ENCODE measurements at places on chromosomes 2 and 18. TPM values are rescaled to one million over a fixed set of nuclear protein-coding genes. Genes with fewer than 3 reads are reported as not detected.

DNA sequence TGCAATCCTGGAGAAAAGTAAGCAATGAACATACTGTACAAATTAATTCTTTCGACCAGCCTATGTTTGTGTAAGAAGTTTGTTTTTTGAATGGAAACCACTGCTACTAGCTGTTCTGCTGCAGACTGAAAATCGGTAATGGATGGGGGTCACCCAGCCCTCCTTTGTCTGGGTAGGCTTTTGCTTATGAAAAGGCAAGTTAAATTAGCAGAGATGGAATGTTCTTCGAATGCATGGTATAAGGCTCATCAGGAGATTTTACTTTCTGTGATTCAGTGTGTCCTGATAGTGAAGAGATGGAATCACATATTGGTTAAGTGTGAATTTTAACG lies 53.8 kb downstream of the EEF1B2 start:
- H3K36me3 ChIP-seq, result no peaks in the 10 kb centered on the region
- peaks cover 7% of the 10 kb centered on the region for H3K4me1 ChIP-seq
- DNase-seq, result no peak

Gene ACKR3
- total RNA-seq, result 2.7 TPM

DNA sequence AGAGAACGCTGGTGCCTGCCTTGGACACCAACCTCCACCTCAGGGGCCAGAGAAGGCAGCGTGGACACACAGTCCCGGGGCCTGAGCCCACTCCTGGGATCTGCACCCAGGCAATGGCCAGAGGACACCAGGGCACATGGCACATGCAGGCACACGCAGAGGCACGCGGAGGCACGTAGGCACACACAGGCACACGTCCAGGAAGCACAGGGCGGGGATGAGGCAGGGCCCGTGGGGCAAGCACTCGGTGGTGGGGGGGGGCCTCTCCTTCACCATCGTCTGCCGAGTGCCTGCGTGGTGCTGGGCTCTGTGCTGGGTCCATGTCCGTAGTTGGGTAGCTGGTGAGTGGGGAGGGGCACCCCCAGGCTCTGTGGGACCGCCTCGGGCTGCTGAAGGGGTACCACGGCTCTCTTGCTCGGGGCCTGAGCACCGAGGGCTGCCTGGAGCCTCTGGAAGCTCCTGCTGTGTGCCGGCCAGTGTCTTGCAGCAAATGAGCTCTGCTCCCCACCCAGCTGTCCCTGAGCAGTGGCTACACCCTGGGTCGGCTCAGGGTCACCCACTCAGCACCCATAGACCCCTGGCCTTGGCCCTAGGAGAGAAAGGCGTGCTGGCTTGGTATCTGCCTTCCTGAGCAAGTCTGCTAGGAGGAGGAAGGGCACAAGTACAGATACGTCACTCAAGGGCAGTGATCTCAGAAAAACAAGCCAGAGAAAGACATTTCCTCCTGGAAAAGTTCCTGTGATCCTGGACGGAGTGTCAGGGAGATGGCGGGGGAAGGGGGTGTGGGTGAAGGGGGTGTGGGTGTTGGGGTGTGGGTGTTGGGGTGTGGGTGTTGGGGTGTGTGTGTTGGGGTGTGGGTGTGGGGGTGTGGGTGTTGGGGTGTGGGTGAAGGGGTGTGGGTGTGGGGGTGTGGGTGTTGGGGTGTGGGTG lies 26.4 kb downstream of the RTP5 start:
- no peaks in the 10 kb centered on the region for H3K27me3 ChIP-seq
- no peak overlapping the region for H3K4me3 ChIP-seq
- H3K27ac ChIP-seq, result peak overlapping the region; percentile 69
- no peak for DNase-seq

GRCh38 chr2:169091256-169091655 lies 21.9 kb downstream of the DHRS9 start:
- H3K27ac ChIP-seq, result no peak overlapping the region
- H3K4me3 ChIP-seq, result no peak overlapping the region
- DNase-seq, result no peak
- H3K36me3 ChIP-seq, result no peaks in the 10 kb centered on the region

- H3K4me3 ChIP-seq, result no peak overlapping the region
- no peaks in the 10 kb centered on the region for H3K4me1 ChIP-seq
- no peaks in the 10 kb centered on the region for H3K36me3 ChIP-seq
- no peak for DNase-seq
Observed at GRCh38 chr2:1717113-1717512, 27.2 kb downstream of the PXDN start.

DNA sequence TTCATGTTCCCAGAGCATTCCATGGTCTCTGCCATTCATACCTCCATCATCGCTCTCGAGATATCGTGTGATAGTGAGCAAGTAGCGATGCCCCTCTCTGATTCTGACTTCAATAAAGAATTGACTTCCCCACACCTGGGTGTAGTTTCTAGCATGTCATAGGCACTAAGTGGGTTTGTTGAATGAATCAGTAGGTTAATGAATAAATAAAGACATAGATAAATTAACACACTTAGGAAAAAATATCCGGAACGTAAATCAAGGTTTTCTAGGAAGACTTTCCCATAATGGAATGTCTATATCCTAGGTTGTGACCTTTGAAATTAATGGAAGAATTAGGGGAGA lies 159.1 kb downstream of the DOCK10 start:
- H3K4me3 ChIP-seq, result no peak overlapping the region
- H3K36me3 ChIP-seq, result peaks cover 88% of the 10 kb centered on the region
- DNase-seq, result no peak

GRCh38 chr2:27304488-27305240 lies 3.6 kb downstream of the UCN start:
- H3K27me3 ChIP-seq, result peaks cover 26% of the 10 kb centered on the region
- H3K4me1 ChIP-seq, result peaks cover 9% of the 10 kb centered on the region
- H3K36me3 ChIP-seq, result peaks cover 8% of the 10 kb centered on the region
- no peak for DNase-seq
- H3K4me3 ChIP-seq, result no peak overlapping the region

- no peak for DNase-seq
- H3K4me3 ChIP-seq, result no peak overlapping the region
- peaks cover 14% of the 10 kb centered on the region for H3K4me1 ChIP-seq
- no peak overlapping the region for H3K27ac ChIP-seq
Observed at GRCh38 chr18:48904091-48904490, 46.7 kb downstream of the SMAD7 start.

GRCh38 chr2:26692279-26692896 lies at the start of gene KCNK3:
Gene KCNK3, plus strand, starts transcription at chr2:26692722. Its CDS starts 154 bp downstream, at chr2:26692876.
- H3K36me3 ChIP-seq, result no peaks in the 10 kb centered on the region
- DNase-seq, result peak; percentile 38
- no peaks in the 10 kb centered on the region for H3K4me1 ChIP-seq
- peaks cover 57% of the 10 kb centered on the region for H3K27me3 ChIP-seq
- no peak within 1 kb of the TSS for H3K4me3 ChIP-seq

Gene CHST10
- total RNA-seq, result 2.1 TPM

Gene ANKRD30BL
- total RNA-seq, result not detected

GRCh38 chr2:234411793-234412192 lies 85.1 kb downstream of the ARL4C start:
- peaks cover 25% of the 10 kb centered on the region for H3K4me1 ChIP-seq
- H3K27me3 ChIP-seq, result no peaks in the 10 kb centered on the region
- DNase-seq, result no peak
- peaks cover 2% of the 10 kb centered on the region for H3K36me3 ChIP-seq
- no peak overlapping the region for H3K4me3 ChIP-seq
- no peak overlapping the region for H3K27ac ChIP-seq

- no peak for DNase-seq
- no peak overlapping the region for H3K27ac ChIP-seq
- no peaks in the 10 kb centered on the region for H3K36me3 ChIP-seq
- peaks cover 15% of the 10 kb centered on the region for H3K27me3 ChIP-seq
- peaks cover 2% of the 10 kb centered on the region for H3K4me1 ChIP-seq
Observed at GRCh38 chr18:45169610-45170009, 445.7 kb upstream of the SLC14A2 start.

- H3K27ac ChIP-seq, result no peak overlapping the region
- H3K27me3 ChIP-seq, result no peaks in the 10 kb centered on the region
- H3K4me3 ChIP-seq, result no peak overlapping the region
- H3K36me3 ChIP-seq, result no peaks in the 10 kb centered on the region
- H3K4me1 ChIP-seq, result peaks cover 14% of the 10 kb centered on the region
Observed at GRCh38 chr2:68916226-68916625, 36.5 kb downstream of the GKN2 start.

GRCh38 chr2:160901613-160902012 lies 258.6 kb upstream of the TANK start:
- no peak for DNase-seq
- H3K27me3 ChIP-seq, result peaks cover 1% of the 10 kb centered on the region
- H3K4me3 ChIP-seq, result no peak overlapping the region
- H3K4me1 ChIP-seq, result no peaks in the 10 kb centered on the region
